ENCODE measurements at places on chromosomes 16 and 17.

- no peak for DNase-seq
Observed at GRCh38 chr16:81462683-81463082, 18.1 kb downstream of the CMIP start.

GRCh38 chr17:10336393-10336792 lies 36.4 kb downstream of the MYH13 start:
- no peak for DNase-seq

GRCh38 chr17:78117027-78117981 lies 11.3 kb downstream of the TMC6 start:
- DNase-seq = no peak

DNA sequence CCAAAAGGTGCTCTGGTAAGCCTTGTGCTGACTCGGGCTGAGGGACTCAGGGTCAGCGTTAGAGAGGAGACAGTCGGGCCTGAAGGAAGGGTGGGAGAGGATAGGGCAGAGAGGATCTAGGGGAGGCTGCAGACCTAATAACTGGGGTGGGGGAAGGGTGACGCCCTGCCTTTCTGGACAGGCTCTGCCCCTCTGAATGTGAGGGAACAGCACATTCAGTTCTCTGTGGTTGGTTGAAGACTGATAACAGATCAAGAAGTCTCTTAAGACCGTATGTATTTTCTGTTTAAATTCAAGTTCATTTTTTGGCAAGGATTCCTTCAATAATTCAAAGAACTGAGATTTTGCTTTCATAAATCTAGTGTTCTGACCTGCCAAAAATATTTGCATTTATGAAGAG lies 56.2 kb upstream of the TEKT3 start:
- DNase-seq = no peak

DNA sequence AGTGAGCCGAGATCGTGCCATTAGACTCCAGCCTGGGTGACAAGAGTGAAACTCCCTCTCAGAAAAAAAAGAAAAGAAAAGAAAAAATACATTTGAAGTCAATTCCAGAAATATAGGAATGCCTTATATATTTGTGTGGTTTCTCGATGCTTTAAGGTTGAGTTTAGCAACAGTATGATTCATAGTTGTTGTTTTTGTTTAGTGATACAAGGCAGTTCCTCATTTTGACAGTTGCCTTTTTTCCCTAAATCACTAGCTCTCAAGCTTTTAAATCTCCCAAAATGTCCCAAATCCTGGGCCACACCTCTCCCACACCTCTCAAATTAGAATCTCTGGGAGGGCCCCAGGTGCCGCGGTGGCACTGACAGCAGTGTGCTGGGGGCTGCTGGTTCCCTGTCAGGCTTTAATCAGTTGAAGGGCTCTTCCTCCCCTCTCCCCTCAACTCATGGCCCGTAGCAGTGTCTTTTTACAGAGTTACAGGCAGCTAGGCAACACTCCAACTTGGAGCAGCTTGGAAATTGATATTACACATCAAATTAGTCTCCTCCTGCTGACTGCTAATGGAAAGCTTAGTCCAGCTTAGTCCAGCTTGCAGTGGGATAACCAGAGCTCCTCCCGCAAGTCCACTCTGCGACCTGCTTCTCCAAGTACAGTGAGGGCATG lies 58.4 kb downstream of the EPN2 start:
- DNase-seq = no peak

DNA sequence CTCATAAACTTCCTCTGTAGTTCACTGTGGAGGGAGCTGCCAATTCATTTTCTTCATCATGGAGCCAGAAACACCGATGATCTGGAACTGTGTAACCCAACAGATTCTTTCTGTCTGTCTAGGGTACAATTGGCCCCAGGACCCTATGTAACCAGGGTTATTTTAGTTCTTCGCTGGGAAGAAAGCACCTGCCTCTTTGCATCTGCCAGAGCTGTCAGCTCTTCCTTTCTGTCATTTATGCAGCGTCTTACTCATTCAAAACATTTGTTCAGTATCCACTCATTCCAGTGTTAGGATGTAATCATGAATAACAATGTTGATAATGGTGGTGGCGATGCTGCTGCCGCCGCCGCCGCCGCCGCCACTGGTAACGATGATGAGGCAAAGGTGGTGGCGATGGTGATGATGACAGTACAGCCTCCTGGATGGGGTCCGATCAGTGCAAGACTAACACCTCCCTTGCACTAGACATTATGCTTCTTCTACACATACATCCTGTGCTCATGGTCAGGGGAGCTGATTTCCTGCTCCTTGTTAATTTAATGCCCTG lies 46.1 kb downstream of the IRX5 start:
- DNase-seq = no peak

GRCh38 chr16:398561-399339 lies 1.8 kb downstream of the NME4 start:
- DNase-seq = no peak

GRCh38 chr16:23505671-23506605 lies 4.4 kb downstream of the GGA2 start:
- no peak for DNase-seq

GRCh38 chr16:49492896-49493626 lies 119.5 kb downstream of the C16orf78 start:
- no peak for DNase-seq

DNA sequence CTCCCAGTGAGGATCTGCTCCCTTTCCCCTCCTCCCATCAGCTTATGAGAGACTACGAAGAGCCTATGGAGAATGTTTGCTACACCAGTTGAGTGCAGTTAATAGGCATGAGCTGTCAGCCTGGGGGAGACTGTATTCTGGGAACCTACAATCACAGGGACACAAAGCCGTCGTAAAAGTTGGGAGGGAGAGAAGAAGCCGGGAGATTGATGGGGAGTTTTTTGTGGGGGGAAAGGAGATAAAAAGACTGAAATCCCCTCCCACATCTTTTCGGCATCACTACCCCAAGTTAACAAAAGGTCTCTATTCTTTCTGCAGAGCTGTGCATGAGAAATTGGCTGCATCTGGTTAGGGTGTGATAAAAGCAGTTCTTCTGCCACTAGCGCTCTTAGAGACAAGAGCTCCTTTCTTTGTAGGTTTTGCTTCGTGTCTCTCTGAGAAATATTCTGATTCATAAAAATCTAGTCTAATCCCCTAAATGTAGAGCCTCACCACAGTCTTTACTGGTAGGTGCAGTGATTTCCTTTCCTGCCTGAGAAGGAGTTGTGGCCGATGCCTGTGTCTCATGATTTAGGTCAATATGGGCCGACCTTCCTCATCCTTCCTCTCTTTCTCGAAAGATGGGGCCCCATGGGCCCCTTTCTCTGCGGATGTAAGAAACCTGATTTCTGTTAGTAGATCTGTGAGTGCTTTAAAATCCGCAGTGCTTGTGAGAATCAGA lies 77.4 kb downstream of the BPTF start:
- no peak for DNase-seq

DNA sequence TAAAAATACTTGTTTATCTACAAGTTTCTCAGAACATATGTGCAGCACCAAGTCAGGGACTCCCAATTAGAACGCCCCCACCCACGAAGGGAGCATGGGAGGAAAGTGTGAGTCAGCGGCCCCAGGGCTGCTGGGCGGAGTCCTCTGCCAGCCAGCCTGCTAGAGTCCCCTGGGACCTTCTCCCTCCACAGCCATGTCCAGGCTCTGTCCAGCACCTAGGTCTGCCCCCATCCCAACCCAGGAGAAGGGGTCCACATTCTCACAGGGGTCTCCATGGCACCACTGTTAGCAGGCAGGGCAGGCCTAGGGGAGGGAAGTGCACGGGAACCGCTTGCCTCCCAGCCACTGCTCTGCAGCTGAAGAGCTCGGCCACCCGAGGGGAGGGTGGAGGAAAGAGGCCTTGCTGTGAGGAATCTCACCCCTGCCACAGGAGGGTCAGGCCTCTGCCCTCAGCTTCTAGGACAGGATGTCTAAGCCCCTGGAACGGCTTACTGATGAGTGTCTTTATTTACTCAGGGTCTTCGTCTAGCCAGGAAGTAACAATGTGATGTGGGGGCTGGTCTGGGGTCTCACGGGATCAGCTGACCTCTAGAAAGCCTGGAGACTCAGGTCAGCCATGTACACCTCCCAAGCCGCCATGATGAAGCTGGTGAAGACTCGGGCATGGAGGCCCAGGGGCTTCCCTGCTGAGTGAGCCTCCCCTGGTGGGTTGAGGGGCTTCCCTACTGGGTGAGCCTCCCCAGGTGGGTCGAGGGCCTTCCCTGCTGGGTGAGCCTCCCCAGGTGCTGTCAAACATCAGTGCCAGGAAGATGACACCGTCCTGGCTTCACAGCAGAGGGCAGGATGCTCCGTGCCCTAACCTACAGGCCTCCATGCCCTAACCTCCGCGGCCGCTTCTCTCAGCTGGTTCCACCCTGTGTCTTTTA lies 190.3 kb downstream of the RBFOX3 start:
- DNase-seq = no peak

DNA sequence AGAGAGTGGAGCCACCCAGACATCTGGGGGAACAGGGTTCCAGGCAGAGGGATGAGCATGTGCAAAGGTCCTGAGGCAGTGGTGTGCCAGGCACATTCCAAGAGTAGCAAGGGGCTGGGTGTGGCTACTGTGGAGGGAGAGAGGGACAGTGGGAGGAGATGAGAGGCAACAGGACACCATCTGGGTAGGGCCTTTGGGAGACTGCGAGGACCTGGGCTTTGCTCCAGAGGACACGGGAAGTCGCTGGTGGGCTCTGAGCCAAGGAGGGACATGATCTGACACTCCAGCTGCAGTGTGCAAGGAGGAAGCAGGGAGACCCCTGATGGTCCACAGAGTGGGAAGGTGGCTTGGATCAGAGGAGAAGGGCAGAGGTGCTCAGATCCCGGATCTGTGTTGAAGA lies 56.7 kb upstream of the MED9 start:
- DNase-seq = no peak

- DNase-seq = no peak
Observed at GRCh38 chr17:81502471-81503017, 10.1 kb downstream of the ACTG1 start.

GRCh38 chr17:57154921-57155320 lies 69.9 kb downstream of the AKAP1 start:
- DNase-seq = no peak

DNA sequence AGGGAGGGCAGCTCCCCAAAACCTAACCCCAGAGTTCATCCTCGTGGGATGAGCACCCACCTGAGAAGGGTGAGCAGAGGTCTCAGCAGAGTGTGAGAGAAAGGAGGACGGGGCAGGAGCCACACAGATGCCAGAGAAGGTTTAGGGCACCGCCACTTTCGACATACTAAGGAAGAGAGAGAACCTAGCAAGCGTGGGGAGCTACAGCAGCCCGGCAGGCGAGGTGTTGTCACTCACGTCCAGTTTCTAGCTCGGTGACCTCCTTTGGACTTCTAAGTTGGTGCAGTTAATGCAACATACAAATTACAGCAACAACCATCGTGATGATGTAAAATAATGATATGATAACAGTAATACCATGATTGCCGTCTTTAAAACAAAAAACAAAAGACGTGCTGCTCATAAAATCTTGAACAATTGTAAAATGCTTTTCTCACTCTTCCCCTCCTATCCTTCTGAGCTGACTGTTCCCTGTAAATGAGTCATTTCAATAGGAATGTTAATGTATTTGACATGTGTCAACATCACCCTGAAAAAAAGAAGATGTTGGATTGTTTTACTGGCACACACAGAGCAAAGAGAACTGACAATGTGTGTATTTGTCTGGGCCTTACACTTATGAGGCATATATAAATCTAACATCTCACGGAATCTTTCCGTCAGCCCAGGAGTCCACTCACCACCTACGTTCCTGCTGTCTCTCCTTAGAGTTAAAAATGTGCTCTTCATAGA lies 158.2 kb upstream of the MAF start:
- no peak for DNase-seq

- DNase-seq = no peak
Observed at GRCh38 chr16:559411-560203, 587 bp upstream of the PRR35 start.

GRCh38 chr16:86619239-86619794 lies 41.0 kb downstream of the FOXL1 start:
- no peak for DNase-seq

DNA sequence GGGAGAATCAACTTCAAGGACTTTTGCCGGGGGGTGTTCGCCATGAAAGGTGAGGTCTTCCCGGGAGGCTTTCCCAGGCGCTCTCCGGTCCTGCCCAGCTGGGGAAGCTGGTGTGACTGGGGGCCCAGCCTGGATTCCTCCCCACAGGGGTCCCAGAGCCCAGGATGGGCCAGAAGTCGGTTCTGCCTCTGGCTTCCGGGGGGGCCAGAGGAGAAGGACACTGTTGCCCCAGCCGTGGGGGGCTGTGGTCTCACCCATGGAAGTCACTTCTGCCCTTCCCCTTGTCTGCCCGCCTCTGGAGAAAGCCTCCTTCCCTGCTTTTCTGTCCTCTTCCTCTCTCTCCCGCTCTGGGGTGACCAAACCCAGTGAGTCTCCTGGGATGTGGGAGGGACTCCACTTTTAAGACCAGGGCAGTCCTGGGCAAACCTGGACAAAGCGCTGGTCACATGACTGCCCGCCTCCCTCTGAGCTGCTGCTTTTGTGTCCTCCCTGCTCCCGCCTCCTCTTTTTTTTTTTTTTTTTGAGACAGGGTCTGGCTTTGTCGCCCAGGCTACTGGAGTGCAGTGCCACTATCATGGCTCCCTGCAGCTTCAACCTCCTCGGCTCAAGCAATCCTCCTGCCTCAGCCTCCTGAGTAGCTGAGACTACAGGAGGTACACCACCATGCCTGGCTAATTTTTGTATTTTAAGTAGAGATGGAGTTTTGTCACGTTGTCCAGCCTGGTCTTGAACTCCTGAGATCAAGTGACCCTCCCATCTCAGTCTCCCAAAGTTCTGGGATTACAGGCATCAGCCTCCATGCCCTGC lies 40.6 kb downstream of the RAB11FIP4 start:
- no peak for DNase-seq

DNA sequence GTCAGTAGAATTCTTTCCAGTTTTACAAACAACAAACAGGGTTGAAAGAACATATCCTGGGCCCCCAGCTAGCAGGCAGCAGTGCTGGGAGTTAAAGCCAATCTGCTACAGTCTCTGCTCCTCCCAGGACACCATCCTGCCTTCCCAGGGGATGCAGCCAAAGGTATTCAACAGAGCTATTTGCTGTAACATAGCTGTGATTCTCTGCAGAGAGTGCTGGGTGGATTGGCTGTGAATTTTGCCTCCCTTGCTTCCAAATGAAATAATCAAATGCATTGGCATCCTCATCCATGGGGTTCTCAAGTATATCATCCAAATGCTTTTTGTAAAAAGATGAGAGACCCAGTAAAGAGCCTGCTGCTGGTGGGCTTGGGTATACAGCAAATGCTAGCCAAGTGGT lies 124.3 kb downstream of the NPIPB5 start:
- no peak for DNase-seq

Data from T-helper 2 cell (primary cell).